Nephron progenitor cell (in vitro differentiated cells): ENCODE measurements at places on chromosomes 1 and 21.
A peak's percentile ranks its signal among the peaks of the same experiment; 100 is the strongest.

DNA sequence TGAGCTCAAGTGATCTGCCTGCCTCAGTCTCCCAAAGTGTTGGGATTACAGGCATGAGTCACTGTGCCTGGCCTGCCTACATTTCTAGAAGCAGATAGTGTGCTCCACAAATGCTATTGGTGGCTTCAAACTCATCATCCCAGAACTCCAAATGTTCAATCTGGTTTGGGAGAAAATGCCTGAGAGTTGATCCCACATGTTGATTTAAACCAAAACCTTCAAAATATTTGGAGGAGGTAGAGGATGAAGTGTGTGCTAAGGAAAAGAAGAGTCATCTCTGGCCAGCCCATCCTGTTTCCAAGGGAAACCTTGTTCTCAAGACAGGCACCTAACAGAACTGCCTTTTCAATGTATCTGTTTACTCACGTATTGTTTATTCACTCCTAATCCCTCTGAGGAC lies 55.4 kb upstream of the GRHL3 start:
- H3K4me3 ChIP-seq: no peak overlapping the region
- no peaks in the 10 kb centered on the region for H3K36me3 ChIP-seq
- H3K27ac ChIP-seq: no peak overlapping the region
- no peaks in the 10 kb centered on the region for H3K27me3 ChIP-seq

DNA sequence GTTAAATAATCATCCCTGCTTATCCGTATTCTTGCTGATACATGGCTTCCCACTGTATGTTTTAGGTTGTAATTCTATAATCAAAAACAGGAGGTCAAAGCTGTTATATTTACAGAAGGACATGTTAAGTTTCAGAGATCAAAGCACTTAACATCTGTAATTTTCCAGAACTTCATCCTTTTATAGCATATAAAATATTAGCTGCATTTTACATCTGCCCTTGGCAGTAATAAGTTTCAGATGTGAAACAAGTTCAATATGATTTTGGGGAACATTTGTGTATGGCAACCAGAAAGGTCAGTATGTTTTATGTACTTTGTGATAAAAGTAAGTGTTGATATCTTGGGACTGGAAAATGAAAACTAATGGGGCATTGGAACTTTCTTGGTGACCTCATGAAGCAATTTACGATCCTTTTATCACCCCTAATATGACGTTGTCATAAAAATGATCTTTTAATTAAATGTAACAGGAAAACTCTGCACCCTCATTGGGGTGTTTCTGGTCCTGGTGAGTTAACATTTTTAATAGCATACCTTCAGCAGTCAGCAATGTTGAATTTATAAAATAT lies 449.6 kb downstream of the GPATCH2 start:
- no peak overlapping the region for H3K27ac ChIP-seq
- H3K4me3 ChIP-seq: no peak overlapping the region
- DNase-seq: no peak
- no peaks in the 10 kb centered on the region for H3K4me1 ChIP-seq
- no peaks in the 10 kb centered on the region for H3K36me3 ChIP-seq
- H3K27me3 ChIP-seq: peaks cover 5% of the 10 kb centered on the region

DNA sequence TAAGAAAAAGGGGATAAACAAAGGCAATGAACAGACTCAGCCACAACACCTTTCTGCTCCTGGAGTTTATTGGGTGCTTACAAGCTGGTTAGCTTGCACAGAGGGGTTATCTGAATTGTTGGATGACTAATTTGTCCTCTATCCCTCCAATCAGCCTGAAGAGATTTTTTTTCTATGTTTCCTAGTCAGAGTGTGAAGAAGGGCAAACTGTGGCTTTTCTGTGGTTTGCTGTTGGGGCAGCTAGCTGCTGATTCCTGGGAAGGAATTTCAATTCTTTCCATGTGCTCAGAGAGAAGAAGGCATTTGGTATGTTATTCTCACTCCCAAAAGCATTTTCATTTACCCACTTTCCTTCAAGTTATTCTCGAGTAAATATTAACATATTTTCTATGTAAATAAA lies 48.6 kb downstream of the PCP4 start:
- no peak for DNase-seq
- H3K27me3 ChIP-seq: peaks cover 6% of the 10 kb centered on the region
- peaks cover 5% of the 10 kb centered on the region for H3K36me3 ChIP-seq
- peaks cover 29% of the 10 kb centered on the region for H3K4me1 ChIP-seq

DNA sequence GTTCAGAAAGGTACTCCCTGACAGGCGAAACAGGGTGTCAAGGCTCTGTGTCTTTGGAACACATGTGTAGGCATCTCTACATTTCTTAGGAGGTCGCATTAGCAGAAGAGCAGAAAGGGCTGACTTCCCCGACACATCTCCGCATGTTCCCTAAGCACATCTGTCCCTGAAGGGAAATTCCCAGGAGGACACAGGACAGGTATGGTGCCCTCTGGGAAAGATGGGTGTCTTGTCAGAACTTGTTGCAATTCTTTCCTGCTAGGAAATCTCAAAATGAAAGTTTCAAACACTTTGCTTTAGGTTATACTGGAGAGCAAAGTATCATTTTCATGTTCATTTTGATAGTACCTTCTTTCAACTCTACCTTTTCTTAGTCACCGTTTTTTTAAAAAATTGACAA lies 2.0 kb downstream of the DSCAM start:
- H3K27me3 ChIP-seq: peaks cover 84% of the 10 kb centered on the region
- no peak for DNase-seq
- no peak overlapping the region for H3K27ac ChIP-seq

GRCh38 chr1:175725684-175726083 lies 17.7 kb downstream of the TNR start:
- DNase-seq: peak; percentile 69
- no peaks in the 10 kb centered on the region for H3K4me1 ChIP-seq
- no peak overlapping the region for H3K27ac ChIP-seq
- H3K27me3 ChIP-seq: peaks cover 26% of the 10 kb centered on the region

DNA sequence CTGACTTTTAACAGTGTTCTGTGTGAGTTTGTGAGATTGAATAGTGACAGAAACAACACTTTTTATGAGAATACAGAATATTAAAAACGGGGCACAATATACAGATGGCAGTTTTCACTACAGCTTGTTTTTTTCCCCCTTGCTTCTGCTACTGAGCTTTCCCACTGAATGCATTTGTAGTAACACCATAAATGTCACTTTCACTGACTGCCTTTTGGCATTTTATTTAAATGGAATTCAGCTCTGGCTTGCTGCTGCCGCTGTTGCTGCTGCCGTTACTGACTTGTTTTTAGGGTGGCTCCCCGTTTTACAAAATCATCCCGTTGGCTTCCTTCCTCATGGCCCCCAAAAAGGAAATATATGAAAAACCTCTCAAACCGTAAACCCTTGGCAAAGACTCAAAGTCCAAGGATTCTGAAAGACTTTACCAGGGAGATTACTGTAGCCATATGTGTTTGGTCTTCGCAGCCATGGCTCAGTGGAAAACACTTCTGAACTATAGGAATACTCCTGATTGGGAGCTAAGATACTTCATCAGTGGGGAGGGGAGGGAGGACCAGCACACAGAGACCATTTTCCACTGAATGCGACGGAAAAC lies 151.0 kb downstream of the NUF2 start:
- H3K36me3 ChIP-seq: no peaks in the 10 kb centered on the region
- peaks cover 3% of the 10 kb centered on the region for H3K27me3 ChIP-seq
